IPS DF 6.9 (cell line): ENCODE measurements at places on chromosomes 5 and 9.

GRCh38 chr9:81372628-81373191 lies 316.6 kb downstream of the TLE1 start:
- H3K27ac ChIP-seq: no peak overlapping the region
- H3K4me3 ChIP-seq: no peak overlapping the region
- no peaks in the 10 kb centered on the region for H3K36me3 ChIP-seq
- 0 out of 2 replicates have a peak, but pooled peaks cover 1% of the 10 kb centered on the region for H3K4me1 ChIP-seq
- DNase-seq: no peak
- no peaks in the 10 kb centered on the region for H3K27me3 ChIP-seq

- H3K27ac ChIP-seq: no peak overlapping the region
- no peaks in the 10 kb centered on the region for H3K27me3 ChIP-seq
- no peak overlapping the region for H3K4me3 ChIP-seq
- no peak for DNase-seq
Observed at GRCh38 chr9:70389621-70390266, 24.7 kb downstream of the KLF9 start.

DNA sequence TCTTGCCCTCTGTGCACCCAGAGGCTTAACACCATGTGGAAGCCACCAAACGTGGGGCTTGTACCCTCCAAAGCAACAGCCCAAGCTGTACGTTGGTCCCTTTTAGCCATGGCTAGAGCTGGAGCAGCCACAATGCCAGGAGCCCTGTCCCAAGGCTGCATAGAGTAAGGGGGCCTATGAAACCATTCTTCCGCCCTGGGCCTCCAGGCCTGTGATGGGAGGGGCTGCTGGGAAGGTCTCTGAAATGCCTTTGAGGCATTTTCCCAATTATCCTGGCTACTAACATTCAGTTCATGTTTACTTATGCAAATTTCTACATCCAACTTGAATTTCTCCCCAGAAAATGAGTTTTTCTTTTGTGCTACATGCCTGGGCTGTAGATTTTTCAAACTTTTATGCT lies 33.8 kb downstream of the CHSY3 start:
- H3K4me1 ChIP-seq: no peaks in the 10 kb centered on the region
- H3K27ac ChIP-seq: no peak overlapping the region
- H3K4me3 ChIP-seq: no peak overlapping the region
- no peaks in the 10 kb centered on the region for H3K36me3 ChIP-seq

GRCh38 chr9:112180387-112180881 lies 5.3 kb upstream of the SUSD1 start:
- H3K27me3 ChIP-seq: no peaks in the 10 kb centered on the region; the same call in 1 of the 2 replicates
- H3K4me1 ChIP-seq: no peaks in the 10 kb centered on the region; the same call in 1 of the 2 replicates
- H3K27ac ChIP-seq: no peak overlapping the region
- no peaks in the 10 kb centered on the region for H3K36me3 ChIP-seq
- no peak overlapping the region for H3K4me3 ChIP-seq
